ENCODE measurements at places on chromosomes 7 and 10.
A peak's percentile ranks its signal among the peaks of the same experiment; 100 is the strongest.

GRCh38 chr10:71727738-71728737 is 8.5 kb upstream of the C10orf105 start:
- DNase-seq: no peak

GRCh38 chr10:74114041-74114448 is 36.6 kb downstream of the AP3M1 start:
- no peak for DNase-seq

DNA sequence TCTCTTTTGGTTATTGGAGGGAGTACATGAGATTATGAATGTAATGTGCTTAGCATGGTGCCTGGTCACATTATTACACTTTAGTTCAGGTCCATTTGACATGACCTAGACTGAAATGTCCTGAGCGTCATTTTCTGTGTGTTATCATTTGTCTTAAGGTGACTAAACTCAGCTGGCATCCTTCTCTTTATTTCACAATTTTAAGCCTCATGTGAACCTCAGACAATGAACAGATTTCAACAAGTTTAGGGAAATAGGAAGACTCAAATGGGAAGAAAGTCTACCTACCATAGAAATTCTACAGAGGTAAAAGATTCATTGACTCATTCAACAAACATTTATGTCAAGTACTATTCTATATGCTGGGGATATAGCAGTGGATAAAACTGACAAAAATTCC is 70.2 kb upstream of the EXOC6 start:
- DNase-seq: no peak

DNA sequence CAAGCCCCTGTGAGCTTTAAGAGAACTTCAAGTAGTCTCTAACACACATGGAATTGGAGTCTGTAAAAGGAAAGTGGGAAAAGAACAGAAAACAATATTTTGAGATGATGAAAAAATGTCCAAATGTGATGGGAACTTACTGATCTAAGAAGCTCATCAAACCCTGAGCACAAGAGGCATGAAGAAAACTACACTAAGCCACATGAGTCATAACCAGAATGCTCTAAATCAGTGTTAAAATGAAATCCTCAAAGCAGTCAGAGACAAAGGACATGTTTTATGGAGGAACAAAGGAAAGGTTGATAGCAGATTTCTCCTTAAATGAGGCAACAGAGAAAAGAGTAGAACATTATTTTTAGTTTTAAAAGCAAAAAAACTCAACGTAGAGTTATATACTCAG is 37.2 kb downstream of the ZNF33A start:
- no peak for DNase-seq

GRCh38 chr10:23656735-23657134 is 217.9 kb downstream of the OTUD1 start:
- DNase-seq: no peak

- peak; percentile 77 for DNase-seq
These were observed 8.7 kb upstream of the BAMBI start for GRCh38 chr10:28668363-28669226.

DNA sequence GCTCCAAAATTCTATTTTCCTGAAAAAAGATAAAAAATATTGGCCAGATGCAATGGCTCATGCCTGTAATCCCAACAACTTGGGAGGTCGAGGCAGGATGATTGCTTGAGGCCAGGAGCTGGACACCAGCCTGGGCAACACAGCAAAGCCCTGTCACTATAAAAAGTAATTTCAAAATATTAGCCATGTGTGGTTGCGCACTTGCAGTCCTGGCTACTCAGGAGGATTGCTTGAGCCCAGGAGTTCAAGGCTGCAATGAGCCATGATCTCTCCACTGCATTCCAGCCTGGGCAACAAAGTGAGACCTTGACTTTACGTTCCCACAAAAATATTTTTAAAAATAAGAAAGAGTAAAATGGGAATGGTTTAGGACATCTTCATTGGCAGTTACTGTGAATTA is 104.1 kb upstream of the AFAP1L2 start:
- DNase-seq: no peak

- DNase-seq: no peak
These were observed 10.3 kb downstream of the TACC2 start for GRCh38 chr10:121999301-121999700.

DNA sequence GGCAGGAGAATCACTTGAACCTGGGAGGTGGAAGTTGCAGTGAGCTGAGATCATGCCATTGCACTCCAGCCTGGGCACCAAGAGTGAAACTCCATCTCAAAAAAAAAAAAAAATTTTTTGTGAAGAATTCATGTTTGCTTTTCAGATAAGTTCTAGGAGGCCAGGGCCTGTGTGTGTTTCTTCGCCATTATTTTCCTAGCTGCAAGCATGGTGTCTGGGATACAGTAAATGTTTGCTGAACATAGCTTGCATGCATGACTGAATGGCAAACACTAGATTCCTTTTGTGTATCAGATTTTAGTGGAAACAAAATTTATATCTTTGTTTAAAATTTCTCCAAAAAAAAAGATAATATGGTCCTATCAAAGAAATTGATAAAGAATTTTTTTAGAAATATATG is 9.7 kb upstream of the MACC1 start:
- no peak for DNase-seq

- no peak for DNase-seq
These were observed 31.0 kb downstream of the PRSS2 start for GRCh38 chr7:142801601-142802295.

GRCh38 chr10:110226543-110226925 is 19.1 kb downstream of the MXI1 start:
- DNase-seq: no peak

DNA sequence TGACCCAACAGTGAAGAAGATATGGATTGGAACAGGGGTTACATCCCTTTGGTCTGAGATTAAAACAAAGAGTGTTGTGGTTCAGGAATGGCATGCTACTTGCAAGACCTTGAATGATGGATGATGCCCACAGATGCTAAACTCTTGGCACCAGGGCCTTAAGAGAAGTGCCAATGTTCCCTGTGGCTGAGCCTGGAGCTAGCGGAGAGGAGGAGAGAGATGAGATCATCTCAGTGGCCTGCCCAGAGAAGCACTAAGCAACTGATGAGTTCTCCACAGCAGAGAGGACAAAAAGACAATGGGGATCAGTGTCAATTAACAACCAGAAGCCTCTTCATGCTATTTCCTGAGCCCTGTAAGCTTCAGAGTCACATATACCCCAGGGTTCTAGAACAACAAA is 97.8 kb downstream of the ELAPOR2 start:
- no peak for DNase-seq

DNA sequence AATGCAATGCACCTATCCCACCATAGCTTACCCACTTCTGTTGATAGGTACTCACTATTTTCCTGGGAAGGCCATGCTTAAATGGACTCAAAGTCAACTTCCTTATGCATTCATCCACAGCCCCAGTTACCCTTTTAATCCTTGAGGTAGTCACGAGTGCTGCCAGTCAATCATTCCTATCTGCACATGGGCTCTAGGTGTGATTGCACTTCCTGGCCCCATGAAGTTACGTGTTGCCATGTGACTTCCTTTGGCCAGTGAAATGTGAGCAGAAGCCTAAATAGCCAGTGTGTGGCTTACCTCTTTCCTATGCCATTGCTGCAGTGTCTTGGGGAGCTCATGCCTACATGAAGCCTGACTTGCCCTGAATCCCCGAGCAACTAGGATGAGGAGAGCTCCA is 23.5 kb upstream of the EIF5AL1 start:
- DNase-seq: no peak

- no peak for DNase-seq
These were observed 10.4 kb downstream of the TMEM184A start for GRCh38 chr7:1545417-1546246.

DNA sequence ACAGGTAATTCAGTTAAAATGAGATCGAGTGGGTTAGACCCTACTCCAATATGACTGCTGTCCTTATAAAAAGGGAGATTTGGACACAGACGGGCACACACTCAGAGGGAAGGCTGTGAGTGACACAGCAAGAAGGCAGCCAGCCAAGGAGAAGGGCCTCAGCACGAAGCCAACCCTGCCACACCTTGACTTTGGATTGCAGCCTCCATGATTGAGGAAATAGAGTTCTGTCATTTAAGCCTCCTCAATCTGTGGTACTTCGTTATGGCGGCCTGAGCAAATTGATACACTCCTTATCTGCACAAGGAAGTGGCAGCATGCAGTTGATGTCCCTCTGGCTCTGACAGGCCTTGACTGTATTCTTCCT is 43.8 kb downstream of the SH2D4B start:
- DNase-seq: no peak

DNA sequence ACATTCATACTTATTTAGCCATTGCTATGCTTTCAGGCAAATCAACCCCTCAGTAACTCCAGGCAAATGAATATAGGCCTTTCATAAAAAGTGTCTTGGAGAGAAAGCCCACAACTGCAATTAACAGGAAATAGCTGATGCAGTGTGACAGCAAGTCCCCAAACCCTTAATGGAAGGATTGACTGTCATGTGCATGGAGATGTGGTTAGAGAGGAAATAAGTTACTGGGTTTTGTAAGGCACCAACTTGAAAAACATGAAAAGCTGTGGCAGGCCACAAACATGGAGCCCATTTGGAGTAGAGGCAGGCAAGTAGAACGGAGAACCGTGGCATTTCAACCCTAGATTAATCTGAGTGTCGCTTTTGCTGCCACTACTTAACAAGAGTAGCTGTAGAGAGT is 549.4 kb upstream of the C7orf33 start:
- no peak for DNase-seq

DNA sequence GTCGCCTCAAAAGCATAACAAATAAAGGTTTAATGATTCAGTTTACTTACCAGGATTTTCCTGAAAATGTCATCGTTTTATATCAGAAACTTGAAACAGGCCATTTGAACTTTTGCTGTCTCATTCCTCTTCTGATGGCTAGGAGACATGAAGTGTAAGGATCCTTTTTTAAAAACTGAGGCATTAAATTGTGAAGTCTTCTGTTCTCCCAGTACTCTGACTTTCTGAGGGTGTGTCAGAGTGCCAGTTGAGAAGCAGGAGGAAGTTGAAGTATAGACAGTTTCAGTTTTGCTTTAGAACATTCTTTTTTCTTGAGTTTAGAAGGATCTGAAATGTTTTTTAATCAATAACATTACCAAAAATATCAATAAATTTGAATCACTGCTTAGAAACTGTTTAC is at the start of gene SAMD9L:
SAMD9L (minus strand) TSS at position 242 of the 400 bp plus-strand sequence. CDS start 12,414 bp downstream, outside the sequence.
- peak; percentile 5 for DNase-seq

DNA sequence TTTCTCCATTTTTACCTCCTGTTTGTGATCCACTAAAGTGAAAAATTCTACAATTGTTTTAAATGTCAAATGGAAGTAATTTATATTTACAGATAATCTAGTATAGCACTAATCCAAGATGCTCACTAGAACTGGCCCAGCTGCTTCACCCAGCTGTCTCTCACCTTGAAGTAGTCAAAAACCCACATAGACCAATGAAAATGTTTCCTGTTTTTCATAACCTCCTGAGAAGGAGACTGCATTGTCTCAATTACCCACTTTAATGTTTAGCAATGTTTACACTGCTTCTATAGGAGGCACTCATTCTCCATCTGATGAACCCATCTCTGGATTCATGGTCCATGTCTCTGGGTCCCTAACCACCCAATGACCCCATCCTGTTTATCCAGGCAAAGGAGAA is 56.1 kb upstream of the ADO start:
- DNase-seq: no peak

- no peak for DNase-seq
These were observed 129.8 kb upstream of the ZMIZ1 start for GRCh38 chr10:78938695-78939672.

- DNase-seq: no peak
These were observed 38.1 kb downstream of the LEP start for GRCh38 chr7:128279124-128279713.

DNA sequence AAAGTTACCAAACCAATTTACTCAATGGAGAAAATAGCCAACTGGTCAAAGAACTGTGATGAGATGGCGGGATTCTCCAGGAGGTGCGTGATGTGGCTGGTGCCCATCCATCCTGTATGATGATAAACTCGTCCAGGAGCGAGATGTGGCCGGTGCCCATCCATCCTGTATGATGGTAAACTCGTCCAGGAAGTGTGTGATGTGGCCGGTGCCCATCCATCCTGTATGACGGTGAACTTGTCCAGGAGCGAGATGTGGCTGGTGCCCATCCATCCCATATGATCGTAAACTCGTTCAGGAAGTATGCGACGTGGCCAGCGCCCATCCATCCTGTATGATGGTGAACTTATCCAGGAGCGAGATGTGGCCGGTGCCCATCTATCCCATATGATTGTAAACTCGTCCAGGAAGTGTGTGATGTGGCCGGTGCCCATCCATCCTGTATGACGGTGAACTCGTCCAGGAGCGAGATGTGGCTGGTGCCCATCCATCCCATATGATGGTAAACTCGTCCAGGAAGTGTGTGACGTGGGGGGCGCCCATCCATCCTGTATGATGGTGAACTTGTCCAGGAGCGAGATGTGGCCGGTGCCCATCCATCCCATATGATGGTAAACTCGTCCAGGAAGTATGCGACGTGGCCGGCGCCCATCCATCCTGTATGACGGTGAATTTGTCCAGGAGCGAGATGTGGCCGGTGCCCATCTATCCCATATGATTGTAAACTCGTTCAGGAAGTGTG is 496.2 kb downstream of the DNAJB6 start:
- DNase-seq: no peak

DNA sequence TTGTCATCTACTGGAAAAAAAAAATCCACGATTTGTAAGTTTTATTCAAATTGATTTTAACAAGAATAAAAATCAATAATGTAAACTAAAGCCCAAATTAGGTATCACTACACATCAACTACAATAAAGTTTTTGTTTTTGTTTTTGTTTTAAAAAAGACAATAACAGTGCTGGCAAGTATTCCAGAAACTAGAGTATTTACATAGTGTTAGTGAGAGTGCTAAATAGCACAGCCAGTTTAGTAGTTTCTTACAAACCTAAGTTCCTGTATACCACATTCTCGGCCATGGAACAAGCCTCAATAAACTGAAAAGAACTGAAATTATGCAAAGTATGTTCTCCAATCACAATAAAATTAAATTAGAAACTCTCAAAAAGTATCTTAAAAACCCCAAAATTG is 8.1 kb downstream of the ARHGAP12 start:
- DNase-seq: no peak

GRCh38 chr10:20648263-20648874 is 248.7 kb downstream of the NEBL start:
- peak; percentile 34 for DNase-seq

DNA sequence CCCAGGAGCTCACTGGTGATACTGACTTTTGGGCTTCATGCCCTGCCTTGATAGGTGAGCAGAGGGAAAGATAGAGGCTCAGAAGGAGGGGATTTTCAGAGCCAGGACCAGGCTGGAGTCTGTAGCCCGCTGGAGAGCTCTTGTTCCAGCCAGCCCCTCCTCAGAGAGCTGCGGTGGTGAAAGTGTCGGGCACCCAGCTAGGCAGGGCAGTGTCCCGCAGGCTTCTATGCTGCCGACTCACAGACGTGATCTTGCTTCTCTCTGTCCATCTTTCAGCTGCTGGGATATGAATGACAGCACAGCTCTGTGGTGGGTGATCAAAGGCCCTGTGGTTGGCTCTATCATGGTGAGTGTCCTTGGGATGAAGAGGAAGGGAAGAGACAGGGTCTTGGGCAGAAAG is 35.2 kb downstream of the ADCYAP1R1 start:
- DNase-seq: no peak

GRCh38 chr10:47090042-47090441 is 178.8 kb downstream of the PTPN20 start:
- DNase-seq: no peak

Data from retina (tissue), 1 donor.